ENCODE measurements at places on chromosomes 3 and 15. TPM values are rescaled to one million over a fixed set of nuclear protein-coding genes. Genes with fewer than 3 reads are reported as not detected.

- no peak for DNase-seq
Measured at GRCh38 chr3:94433811-94434210, 370.9 kb downstream of the NSUN3 start.

DNA sequence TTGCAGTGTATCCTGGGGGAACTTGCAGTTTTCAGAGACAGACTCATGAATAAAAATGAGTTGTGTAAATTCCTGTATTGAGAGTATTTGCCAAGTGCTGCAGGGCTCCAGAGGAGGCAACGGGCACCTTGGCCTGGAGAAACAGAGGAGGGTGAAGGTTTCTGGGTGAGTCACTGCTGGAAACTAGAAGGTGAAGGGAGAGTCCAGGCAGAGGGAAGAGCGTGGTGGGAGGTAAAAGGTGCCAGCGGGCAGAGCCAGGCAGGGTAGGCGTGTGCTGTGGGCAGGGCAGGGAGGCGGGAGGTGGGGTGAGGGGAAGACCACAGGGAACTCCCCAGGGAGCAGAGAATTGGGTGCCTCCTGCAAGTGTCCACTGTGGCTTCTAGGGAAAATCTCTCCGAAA lies 120.8 kb downstream of the SLCO3A1 start:
- DNase-seq = no peak

GRCh38 chr3:177569875-177570657 lies 372.8 kb upstream of the TBL1XR1 start:
- DNase-seq = no peak

DNA sequence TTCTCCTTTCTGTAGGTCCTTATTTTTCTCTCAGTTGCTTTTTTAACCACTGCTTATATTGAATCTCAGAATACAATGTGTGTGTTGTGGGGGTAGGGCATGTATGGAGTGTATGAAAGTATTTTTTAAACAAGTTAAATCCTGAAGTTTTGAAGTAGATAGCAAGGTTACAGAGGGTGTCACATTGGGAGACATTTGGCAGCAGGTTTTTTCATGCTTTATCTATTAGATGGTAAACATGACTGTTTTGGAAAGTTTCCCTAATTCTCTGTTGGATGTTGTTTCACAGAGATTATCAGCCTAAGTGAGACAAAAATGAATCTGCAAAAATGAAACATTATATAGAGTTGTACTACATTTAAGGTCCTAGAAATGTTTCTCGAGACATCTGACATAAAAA lies 190.6 kb upstream of the ARPP21 start:
- no peak for DNase-seq

DNA sequence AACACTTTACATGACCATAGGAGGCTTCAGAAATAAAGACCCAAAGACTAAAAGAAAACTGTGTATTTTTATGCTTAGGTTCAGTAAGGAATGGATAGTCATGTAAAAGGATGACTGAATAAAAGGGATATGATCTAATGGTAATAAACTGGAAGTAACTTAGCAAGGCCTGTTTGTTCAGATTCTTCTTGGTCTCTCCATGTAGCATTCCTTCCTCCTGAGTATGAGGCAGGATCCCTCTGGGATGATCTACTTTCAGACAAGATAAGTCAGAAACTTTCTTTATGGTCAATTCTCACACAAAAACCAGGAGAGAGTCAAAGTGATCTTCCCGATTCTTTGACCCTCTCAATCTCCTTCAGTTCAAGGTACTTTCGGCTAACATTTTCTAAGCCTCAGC lies 340.8 kb upstream of the DCBLD2 start:
- DNase-seq = no peak

DNA sequence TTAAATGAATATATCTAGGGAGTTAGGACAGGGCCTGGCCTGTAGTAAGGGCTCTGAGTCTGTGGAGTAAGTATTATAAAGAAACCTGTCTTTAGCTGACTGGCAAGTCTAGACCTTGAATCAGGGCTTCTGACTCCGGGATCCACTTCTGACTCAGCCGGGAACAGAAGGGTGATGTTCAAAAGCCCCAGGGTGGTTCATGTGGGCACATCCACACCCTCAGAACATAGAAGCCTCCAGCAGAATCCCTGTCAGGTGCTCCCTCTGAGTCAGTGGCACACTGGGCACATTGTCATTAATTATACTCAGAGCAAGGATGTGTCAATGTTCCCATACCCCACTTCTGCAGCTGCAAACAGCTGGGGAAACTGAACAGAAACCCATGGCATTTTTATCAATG lies 26.7 kb upstream of the SNRK start:
- no peak for DNase-seq

GRCh38 chr3:68207327-68207726 lies 552.9 kb upstream of the SUCLG2 start:
- no peak for DNase-seq

DNA sequence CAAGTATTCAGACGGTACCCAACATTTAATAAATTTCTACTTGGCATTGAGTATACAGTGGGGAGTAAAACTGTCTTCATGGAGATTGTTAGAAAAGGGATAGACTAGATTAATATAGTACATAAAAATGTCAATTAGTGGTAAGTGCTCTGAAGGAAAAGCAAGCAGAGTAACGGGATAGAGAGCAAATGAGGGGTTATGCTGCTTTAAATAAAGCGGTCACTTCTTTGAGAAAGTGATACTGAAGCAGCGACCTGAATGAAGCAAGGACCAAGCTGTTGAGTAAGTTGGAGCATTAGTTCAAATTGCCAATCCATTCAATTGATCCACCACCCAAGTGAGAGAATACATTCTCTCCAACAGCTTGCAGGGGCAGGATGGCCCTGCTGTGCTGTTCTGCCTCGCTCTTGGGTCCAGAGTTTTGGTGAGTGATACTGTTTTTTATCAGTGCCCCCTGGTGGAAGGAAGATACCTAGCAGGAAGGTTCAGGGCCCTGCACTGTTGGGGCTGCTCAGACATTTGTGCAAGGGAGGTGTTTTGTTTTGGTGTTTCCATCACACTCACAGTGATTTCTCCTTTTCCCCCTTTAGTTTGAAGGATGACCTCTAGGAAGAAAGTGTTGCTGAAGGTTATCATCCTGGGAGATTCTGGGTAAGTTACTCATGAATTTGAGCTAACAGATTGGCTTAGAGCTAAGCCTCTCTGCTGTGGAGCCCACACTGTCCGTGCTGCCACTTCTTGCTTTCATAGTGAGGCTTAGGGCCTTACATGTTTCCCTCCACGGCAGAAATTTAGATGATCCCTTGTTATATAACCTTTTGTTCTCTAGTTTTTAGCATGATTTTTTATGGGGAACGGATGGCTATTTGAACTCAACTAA lies 69.0 kb downstream of the RAB7A start:
- peak; percentile 39 for DNase-seq

- DNase-seq = no peak
Measured at GRCh38 chr3:175070946-175071345, 211.8 kb downstream of the NAALADL2 start.

DNA sequence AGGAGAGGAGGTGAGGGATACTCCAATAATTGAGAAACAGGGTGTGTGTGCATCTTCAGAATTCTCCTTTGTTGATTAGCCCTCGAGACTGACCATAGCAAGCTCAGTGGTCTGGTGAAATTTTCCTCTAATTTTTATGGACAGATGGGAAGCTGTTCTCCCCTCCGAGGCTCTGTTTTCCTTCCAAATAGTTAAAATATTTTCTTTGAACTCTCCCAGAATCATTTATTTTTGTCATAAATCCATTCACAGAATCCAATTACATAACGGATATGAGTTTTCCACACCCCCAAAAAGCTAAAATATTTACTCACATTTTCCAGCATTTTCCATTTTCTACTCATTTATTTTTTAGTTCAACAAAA lies 36.5 kb downstream of the QTRT2 start:
- DNase-seq = no peak

GRCh38 chr3:107704477-107704876 lies 181.7 kb downstream of the BBX start:
- DNase-seq = no peak

- no peak for DNase-seq
Measured at GRCh38 chr3:132661101-132661500, 972 bp downstream of the UBA5 start.

The FBXO40 gene
- total RNA-seq = 0.10 TPM

The RPL14 gene
- 615 TPM for total RNA-seq

The ILDR1 gene
- total RNA-seq = 0.11 TPM

The SERPINI1 gene
- total RNA-seq = 127 TPM
